Iris pigment epithelial cell (primary cell): ENCODE measurements at places on chromosomes 7 and 10.

DNA sequence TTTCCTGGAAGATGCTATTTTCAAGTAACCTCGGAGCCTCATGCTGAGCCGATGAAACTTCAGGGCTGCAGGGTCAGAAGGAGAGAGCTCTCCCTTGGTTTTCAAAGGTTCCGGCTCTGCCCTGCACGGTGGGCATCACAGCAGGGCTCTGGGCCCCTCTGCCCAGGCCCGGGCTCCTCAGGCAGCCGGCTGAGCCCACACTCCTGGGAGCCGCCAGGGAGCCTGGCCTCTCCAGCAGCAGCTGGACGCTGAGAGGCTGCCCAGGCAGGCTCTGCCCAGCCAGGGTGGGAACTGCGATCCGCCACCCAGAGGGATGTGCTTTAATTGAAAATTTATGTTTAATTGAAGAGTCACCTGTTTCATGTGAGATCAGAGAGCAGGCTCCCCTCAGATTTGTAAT lies 97.5 kb upstream of the MGMT start:
- DNase-seq: no peak

DNA sequence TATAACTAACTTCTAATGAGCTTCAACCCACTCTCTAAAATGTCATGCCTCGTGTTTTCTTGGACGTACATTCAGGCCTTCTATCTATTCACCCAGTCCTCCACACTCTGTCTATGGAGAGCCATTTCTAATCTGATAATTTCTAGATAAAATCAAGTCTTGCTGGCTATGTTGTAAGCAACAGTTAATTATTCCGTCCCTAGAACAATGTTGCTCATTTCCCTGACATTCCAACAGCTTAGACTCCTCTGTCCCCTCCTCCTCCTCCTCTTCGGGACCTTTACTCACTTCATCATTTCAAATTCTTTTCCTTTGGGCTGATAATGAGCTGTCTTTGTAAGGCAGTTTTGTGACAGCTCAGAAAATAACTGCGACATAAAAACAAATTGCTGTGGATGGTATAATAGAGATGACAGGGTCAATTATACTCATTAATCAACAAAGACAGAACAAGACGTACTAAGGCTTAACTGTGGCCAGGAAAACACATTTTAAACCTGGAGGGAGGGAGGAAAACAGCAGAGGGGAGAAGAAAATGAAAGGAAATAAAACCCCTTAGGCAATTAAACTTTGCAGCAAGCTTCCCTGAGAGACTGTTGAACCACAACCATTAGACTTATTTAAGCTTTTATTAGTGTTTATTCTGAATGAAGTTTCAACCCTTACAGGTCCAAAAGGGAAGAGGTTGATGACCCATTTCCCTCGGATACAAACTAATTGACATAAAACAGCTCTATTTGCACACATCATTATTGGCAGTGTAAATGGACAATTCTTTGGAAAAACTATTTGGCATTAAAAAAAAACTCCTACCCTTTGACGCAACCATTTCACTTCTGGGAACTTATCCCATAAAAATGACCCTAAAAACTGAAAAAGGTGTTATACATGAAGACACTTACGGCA lies 179.1 kb downstream of the SFMBT2 start:
- DNase-seq: no peak

DNA sequence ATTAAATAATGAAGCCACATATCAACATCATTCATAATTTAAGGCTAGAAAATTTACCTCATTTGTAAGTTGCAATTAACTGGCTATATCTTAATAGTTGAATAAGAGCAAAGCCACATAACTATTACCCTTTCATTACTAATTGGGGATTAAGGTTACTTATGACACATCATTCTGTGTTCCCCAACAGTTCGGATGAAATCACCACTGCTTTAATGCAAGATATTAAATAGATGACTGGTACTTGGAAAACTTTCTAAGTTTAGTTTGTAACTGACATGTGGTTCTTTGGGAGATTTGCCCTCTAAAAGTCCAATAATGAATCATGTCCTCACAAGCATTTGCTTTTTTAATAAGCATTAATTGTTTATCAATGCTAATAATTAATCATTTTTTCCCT lies 109.1 kb downstream of the MTERF1 start:
- DNase-seq: peak; percentile 21

DNA sequence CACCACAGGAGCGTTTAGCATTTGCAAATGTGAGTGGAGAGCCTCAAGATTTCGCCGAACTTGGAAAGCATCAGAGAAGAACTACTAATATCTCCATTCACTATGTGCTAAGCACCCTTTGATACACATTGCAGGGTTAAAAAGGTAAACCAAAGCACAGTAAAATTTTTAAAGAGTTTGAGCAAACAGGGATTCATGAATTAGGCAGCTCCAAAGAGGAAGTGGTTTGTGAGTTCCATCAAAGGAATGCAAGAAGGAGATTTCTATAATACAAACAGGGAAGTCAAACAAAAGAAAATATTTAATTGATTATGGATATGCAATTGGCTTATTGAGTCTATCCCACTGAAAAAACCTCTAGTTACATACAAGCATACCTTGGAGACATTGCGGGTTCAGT lies 81.1 kb upstream of the TMEM72 start:
- peak; percentile 62 for DNase-seq

DNA sequence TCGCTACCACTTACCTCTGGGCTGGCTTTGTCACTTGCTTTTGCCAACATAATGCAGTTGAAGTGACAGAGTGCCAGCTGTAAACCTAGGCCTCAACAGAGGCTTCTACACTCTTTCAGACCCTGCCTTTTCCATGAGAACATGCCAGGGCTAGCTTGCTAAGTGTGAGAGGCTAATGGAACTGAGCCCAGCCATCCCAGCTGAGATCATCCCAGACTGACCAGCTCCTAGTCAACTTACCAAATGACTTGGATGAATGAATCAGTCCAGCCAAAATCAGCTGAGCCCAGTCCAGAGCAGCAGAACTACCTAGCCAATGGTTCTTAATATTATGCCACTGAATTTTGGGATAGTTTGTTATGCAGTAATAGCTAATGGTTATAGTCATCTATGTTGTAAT lies 34.7 kb upstream of the MKLN1 start:
- peak; percentile 45 for DNase-seq

GRCh38 chr10:69685802-69686585 lies 55.9 kb downstream of the FAM241B start:
- peak; percentile 34 for DNase-seq

- no peak for DNase-seq
Measured at GRCh38 chr10:33025910-33026309, 67.9 kb upstream of the ITGB1 start.

GRCh38 chr10:76735866-76736265 lies 901.7 kb downstream of the KCNMA1 start:
- DNase-seq: no peak

- peak; percentile 94 for DNase-seq
Measured at GRCh38 chr7:92831716-92832533, 4.4 kb downstream of the CDK6 start.

DNA sequence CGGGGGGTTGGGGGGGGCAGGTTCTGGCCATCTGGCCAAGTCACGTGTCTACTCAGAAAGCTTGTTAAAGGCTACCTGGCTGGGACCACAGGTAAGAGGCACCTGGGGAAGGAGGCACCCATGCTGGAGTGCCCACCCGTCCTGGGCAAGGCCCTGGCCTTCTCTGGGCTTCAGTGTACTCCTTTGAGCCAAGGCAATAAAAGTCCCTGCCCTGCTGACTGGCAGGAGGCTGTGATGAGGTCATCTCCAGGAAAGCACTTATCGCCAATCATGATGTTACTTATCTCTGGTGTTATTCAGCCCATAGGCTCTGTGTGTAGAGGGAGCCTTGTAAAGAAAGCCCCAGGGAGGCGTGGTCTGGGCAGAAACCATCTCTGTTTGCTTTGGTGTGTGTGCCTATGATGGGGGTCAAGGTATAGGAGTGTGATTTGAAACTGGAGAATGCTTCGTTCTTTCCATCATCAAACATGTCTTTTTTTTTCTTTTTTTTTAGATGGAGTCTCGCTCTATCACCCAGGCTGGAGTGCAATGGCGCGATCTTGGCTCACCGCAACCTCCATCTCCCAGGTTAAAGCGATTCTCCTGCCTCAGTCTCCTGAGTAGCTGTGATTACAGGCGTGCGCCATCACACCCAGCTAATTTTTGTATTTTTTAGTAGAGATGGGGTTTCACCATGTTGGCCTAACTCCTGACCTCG lies 2.5 kb upstream of the CLDN4 start:
- DNase-seq: peak; percentile 63

DNA sequence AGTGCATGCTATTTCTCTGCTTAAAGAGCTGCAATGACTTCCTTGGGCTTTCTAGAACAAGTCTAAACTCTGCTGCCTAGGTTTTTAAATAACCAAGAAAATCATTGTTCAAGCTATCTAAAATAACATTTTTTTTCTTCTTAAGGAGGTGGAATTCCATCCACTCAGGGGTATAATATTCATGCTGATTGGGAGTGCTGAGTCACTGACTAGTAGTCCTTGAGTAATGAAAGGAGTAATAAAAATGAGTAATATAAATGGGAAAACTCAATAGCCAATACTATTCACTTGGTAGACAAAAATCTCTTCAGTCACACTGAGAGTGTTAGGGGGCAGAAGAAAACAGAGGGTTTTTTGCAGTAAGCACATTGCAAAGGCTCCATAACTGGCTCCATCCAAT lies 72.0 kb downstream of the GFRA1 start:
- DNase-seq: peak; percentile 83

GRCh38 chr7:129169686-129170440 lies 18.6 kb upstream of the SMO start:
- no peak for DNase-seq

DNA sequence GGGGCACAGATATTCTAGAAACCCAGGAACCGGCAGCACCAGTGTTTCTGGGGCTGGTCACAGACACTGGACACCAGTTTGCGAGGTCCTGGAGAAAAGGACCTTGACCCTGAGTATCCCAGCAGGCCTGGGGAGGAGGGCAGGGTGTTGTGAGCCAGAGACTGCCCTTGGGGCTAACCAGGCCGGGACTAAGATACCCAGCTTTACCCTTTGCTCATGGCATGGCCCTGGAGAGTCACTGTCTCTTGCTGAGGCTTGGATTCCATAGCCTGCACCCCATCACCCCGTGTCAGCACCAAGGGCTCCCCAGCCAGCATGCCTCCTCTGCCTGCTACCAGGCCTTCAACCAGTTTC lies 124.4 kb downstream of the COL26A1 start:
- DNase-seq: no peak

- peak; percentile 55 for DNase-seq
Measured at GRCh38 chr10:126924915-126925300, 19.7 kb downstream of the DOCK1 start.

DNA sequence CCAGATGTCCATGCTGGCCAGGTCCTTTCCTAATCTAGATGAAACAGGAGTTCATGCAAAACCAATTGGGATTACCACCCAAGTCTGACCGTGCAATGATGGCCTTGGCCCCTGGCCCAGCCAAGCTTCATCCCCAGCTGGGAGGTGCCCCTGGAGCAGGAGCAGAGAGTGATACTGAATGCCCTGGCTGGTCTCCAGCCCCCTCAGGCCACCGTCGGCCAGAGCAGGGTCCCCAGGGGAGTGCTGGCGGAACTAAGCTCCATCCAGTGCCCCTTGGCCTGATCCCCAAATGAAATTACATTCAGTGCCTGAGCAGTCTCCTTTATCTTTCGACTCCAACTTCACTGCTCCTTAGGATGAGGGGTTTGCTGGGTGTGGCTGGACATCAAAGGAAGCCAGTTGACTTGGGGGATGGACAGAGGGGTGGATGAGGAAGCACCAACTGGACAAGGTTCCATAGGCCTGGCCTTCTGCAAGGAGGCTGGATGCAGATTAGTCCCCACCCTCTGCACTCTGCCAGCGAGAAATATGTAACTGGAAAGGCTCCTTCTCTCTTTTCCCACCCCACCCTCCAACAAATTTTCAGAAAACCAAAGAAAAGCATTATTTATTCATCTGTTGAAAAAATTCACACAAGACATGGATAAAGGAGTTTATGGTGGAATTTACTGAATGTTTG lies 275.5 kb downstream of the PLXNA4 start:
- DNase-seq: no peak

DNA sequence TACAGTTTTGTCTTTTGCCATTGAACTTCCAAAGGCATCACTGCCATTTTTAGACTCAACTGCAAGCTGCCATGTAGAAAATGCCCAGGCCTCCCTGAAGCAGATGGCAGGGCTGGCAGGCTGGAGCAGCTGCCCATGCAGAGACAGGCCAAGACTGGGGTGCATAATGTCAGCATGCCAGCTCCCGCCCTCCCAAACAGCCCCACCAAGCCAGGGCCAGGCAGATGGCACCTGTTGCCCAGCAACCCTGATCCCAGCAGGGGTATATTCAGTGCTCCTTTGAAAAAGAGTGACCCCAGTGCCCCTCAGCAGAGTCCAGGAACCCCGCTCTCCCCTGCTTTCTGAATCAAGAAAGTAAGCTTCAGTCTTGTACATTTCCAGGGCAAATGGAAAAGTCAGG lies 32.6 kb downstream of the VSTM4 start:
- DNase-seq: no peak

DNA sequence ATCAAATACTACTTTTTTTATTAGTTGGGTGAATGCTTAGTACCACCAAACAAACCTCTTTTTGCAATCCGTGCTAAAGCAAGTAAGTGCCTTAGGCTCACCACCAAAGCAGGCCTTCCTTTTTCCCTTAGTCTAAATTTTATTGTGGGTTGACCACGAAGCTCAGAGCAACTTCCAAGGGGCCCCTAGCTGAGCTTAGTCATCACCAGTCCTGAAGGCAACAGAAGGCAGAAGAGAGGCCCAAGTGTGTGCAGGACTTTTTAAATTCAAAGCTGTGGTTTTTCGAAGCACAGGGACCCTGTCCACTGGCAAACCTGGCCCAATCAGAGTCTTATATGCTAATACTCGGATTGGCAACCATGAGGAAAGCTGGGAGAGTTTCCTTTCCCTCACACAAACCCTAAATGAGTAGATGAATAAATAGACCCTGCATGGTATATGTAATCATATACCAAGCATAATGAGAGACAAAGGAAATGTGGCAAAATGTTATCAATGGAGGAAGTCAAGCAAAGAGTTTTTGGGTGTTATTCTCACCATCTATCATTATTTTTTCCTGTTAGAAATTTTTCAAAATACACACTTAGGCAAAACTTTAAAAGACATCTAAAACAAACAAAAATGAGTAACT lies 453.2 kb upstream of the GALNT17 start:
- DNase-seq: peak; percentile 31

GRCh38 chr10:105691811-105692210 lies 1050.7 kb downstream of the SORCS3 start:
- peak; percentile 0 for DNase-seq

- no peak for DNase-seq
Measured at GRCh38 chr7:44394112-44394447, 68.7 kb upstream of the CAMK2B start.

- DNase-seq: no peak
Measured at GRCh38 chr7:68041554-68041953, 1044.9 kb downstream of the TYW1 start.

GRCh38 chr7:43021431-43021830 lies 89.3 kb downstream of the MRPL32 start:
- peak; percentile 9 for DNase-seq

- DNase-seq: peak; percentile 41
Measured at GRCh38 chr10:104123397-104123796, 1.4 kb downstream of the SFR1 start.

- DNase-seq: peak; percentile 15
Measured at GRCh38 chr7:5139998-5140397, 50.0 kb upstream of the WIPI2 start.
